ENCODE measurements at places on chromosomes 5 and 9. TPM values are rescaled to one million over a fixed set of nuclear protein-coding genes. Genes with fewer than 3 reads are reported as not detected.

LCN1 gene
- total RNA-seq: not detected

- H3K36me3 ChIP-seq: no peaks in the 10 kb centered on the region
- H3K4me1 ChIP-seq: no peaks in the 10 kb centered on the region
- H3K27me3 ChIP-seq: no peaks in the 10 kb centered on the region
- no peak for DNase-seq
- no peak overlapping the region for H3K4me3 ChIP-seq
Measured at GRCh38 chr5:39485079-39485478, 60.3 kb upstream of the DAB2 start.

ORM2 gene
- not detected for total RNA-seq

- no peak overlapping the region for H3K4me3 ChIP-seq
- no peak overlapping the region for H3K27ac ChIP-seq
- H3K4me1 ChIP-seq: no peaks in the 10 kb centered on the region
- DNase-seq: no peak
- no peaks in the 10 kb centered on the region for H3K36me3 ChIP-seq
Measured at GRCh38 chr5:77513321-77513720, 21.2 kb upstream of the WDR41 start.

GRCh38 chr9:76658510-76659231 lies 105.6 kb upstream of the PCA3 start:
- no peaks in the 10 kb centered on the region for H3K27me3 ChIP-seq
- H3K36me3 ChIP-seq: no peaks in the 10 kb centered on the region
- peaks cover 7% of the 10 kb centered on the region for H3K4me1 ChIP-seq
- H3K27ac ChIP-seq: no peak overlapping the region
- no peak overlapping the region for H3K4me3 ChIP-seq

GRCh38 chr9:35906923-35907699 lies 1.1 kb downstream of the HRCT1 start:
- H3K4me3 ChIP-seq: no peak overlapping the region
- H3K4me1 ChIP-seq: peaks cover 58% of the 10 kb centered on the region
- H3K27ac ChIP-seq: peak overlapping the region; percentile 97
- peak; percentile 90 for DNase-seq
- H3K36me3 ChIP-seq: no peaks in the 10 kb centered on the region

PCDHA13 gene
- total RNA-seq: 2.8 TPM

RHOBTB3 gene
- 58.7 TPM for total RNA-seq

GRCh38 chr5:81866994-81867393 lies 104.8 kb upstream of the ATG10 start:
- no peak for DNase-seq
- H3K4me1 ChIP-seq: no peaks in the 10 kb centered on the region
- no peak overlapping the region for H3K4me3 ChIP-seq
- no peak overlapping the region for H3K27ac ChIP-seq
- no peaks in the 10 kb centered on the region for H3K27me3 ChIP-seq
- no peaks in the 10 kb centered on the region for H3K36me3 ChIP-seq

DNA sequence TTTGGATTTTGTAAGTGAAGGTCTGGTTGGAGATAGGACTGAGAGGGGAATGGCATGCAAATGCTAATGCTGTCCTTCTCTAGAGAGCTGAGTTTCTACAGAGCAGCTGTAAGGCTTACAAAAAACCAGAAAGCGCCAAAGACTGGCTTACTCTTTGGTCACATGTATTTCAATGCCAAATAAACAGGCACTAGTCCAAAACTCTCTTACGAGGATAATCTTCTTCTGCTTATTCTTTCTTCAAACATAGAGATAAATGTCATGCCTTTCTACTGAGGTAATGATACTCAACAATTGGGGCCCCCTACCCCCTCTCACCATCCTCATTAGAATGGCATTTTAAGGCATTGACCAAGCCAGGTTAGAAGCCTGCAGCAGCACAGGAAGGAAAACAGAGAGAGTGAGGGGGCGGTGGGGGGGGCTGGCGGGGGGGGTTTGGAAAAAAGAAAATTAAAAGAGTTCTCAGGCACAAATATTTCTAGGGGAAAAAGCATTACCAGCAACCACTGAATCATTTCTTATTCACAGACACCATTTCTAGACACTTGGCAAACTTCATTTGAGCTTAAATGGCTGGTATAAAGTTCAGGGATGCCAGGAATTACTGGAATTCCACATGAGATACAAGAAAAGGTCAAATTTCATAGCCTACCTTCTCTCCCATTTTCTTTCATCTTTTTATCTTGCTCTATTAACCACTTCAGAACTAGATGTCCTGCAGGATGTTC lies 34.0 kb downstream of the PUM3 start:
- no peak overlapping the region for H3K4me3 ChIP-seq
- DNase-seq: no peak
- H3K4me1 ChIP-seq: peaks cover 10% of the 10 kb centered on the region
- H3K27ac ChIP-seq: peak overlapping the region; percentile 61
- no peaks in the 10 kb centered on the region for H3K27me3 ChIP-seq
